ENCODE measurements at places on chromosomes 1 and 21.

DNA sequence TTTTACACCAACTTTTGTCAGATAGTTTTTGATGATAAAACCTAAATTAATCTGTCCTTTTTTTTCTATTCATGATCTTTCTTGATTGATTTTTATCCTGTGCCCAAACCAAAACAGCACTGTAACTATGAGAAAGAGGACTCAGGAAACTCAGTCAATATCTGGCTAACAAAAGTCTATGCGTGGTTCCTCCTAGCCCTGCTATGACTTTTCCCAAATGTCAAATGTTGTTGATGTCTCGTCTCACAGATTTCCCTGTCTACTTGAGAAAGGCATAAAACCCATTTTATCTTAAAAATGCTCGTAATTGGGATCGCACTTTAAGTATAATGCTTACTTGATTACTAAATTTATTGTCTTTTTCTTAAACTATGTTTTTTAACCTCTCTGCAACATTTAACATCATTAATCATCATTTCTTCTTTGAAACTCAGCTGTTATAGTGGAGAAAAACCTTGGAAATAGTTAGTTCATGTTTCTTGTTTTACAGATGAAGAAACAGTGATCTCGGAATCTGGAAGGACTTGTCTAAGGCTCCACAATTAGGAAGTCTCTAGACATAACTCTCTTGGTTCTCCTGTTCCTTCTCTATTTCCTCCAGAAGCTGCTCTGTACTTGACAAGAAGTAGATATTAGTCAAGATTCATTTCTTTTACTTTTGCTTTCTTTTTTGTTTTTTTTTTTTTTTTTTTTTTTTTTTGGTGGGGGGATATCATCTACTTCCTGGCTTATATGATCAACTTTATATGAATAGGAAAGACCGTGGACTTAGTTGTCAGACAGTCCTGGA, 26.2 kb upstream of the PTPRC start:
- DNase-seq, result no peak

DNA sequence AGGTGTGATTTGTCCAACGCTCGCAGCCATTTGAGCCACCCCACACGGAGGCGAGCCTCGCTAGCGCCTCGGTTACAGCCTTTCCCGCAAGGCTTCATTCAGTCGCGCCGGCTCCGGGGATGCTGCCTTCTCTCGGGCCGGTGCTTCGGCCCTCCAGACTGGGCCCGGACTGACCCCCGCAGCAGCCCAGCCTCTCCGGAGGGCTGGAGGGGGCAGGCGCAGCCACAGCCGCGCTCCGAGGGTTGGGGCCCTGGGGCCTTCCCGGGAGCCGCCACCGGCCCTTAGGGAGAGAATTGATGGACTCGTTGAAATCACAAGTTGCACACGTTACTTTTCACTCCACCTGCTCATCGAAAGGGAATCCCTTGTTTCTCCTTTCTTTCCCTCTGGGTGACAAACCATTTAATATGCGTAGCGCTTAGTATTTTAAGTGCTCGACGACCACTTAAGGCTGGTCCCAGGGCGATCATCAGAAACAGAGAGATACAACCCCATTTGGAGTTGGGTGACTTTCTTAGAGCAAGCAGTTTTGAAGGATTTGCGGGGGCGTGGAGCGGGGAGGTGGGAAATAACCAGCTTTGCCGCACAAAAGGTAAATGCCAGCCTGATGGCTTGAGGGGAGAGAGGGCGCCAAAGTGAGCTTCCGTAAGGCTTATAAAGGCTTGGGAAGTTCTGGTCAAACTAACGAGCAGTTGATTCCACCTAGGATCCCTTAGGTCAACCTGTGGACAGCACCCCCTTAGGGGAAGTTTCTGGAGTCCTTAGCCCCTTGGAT, 24.6 kb upstream of the ENAH start:
- DNase-seq, result no peak

DNA sequence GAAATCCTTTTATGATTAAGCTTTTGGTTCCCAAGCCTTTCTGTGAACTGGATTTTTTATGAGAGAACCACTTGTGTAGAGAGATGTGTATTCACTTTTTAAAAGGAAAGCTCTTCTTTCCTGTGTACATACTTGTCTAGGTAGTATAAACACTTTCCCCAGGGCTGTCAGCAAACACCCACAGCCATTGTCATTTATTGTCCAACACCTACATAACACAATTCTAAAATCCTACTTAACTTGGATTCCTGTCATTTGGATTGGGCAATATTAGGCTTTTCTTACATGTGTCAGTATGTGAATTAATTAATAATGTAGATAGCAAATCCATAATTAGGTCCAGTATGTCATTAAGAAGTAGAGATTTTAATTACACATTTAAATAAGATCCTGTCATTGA, 12.3 kb downstream of the DDX20 start:
- DNase-seq, result no peak

- no peak for DNase-seq
Observed at GRCh38 chr1:53573931-53574330, 114.7 kb downstream of the DMRTB1 start.

DNA sequence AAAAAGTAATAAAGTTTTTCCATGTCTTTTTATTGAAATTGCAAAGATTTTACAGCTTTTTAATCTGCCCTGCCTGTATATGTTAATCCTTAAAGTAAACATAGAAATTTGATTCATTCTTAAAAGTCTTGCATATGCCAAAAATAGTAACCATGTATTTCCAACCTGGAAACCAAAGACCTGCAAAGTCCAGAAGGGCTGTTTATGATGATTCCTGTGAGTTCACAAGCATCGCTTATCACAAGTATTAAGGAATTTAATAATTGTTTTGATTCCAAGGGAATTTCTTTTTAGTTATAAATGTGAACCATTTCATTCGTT, 199.1 kb downstream of the PTPRC start:
- DNase-seq, result no peak

- DNase-seq, result no peak
Observed at GRCh38 chr1:48285525-48285924, 63.0 kb downstream of the SLC5A9 start.

GRCh38 chr1:223731133-223731770, 18.9 kb downstream of the CAPN2 start:
- DNase-seq, result no peak

- peak; percentile 26 for DNase-seq
Observed at GRCh38 chr21:44304877-44305293, 5.0 kb downstream of the PFKL start.

GRCh38 chr1:244454412-244454811, 2.7 kb upstream of the ADSS2 start:
- DNase-seq, result no peak

GRCh38 chr1:109516872-109517271, 7.3 kb upstream of the AMIGO1 start:
- DNase-seq, result no peak
